ENCODE measurements at places on chromosomes 1 and 21.

GRCh38 chr1:21342961-21343838 is 52.9 kb upstream of the ECE1 start:
- DNase-seq = no peak

GRCh38 chr1:164263540-164263939 is 295.4 kb upstream of the PBX1 start:
- no peak for DNase-seq

DNA sequence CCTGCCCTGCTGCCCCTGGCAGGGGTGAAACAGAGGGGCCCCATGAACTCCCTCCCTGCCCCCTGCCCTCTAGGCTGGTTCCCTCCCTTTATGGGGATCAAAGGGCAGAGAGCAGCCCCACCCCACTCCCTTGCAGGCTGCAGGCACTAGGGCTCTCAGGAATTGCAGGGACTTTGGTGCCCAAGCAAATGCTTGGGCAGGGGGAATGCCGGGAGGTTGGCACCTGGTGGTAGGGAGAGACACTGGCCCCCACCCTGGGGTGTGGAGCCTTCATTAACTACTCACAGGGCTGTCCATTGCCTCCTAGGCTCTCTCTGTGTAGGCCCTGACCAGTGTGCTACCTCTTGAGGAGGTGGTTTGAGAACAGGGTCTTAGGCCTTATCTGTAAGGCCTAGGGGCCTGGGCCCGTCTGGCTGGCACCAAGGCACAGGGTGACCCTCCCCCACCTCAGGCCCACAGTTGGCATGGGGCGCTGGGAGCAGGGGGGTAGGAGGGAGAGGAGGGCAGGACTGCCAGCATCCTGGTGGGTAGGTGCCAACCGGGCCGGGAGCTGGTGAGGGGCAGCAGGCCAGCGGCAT is 4.7 kb downstream of the ZBTB7B start:
- no peak for DNase-seq

- DNase-seq = no peak
Measured at GRCh38 chr1:93129507-93130099, 50.5 kb downstream of the MTF2 start.

GRCh38 chr21:28283641-28284490 is 708.8 kb downstream of the LTN1 start:
- no peak for DNase-seq

- no peak for DNase-seq
Measured at GRCh38 chr1:196160066-196160795, 448.0 kb downstream of the KCNT2 start.

DNA sequence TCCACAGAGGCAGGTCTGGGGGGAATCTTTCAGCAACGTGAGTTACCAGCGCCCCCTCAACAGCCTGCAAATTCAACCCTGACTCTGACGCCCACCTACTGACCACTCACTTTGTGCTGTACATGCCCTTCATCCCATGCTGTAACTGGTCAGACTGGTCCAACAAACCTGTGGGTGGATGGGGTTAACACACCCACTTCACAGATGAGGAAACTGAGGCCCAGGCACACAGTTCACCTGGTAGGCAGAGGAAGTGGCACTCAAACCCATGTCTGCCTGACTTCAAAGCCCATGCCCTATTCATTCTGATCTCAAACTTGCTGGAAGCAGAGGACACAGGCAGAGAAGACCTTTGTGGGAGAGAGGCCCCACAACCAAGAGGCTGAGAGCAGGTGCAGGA is 172.9 kb downstream of the TRABD2B start:
- DNase-seq = no peak

GRCh38 chr21:29904359-29905282 is 35.2 kb downstream of the GRIK1 start:
- no peak for DNase-seq

DNA sequence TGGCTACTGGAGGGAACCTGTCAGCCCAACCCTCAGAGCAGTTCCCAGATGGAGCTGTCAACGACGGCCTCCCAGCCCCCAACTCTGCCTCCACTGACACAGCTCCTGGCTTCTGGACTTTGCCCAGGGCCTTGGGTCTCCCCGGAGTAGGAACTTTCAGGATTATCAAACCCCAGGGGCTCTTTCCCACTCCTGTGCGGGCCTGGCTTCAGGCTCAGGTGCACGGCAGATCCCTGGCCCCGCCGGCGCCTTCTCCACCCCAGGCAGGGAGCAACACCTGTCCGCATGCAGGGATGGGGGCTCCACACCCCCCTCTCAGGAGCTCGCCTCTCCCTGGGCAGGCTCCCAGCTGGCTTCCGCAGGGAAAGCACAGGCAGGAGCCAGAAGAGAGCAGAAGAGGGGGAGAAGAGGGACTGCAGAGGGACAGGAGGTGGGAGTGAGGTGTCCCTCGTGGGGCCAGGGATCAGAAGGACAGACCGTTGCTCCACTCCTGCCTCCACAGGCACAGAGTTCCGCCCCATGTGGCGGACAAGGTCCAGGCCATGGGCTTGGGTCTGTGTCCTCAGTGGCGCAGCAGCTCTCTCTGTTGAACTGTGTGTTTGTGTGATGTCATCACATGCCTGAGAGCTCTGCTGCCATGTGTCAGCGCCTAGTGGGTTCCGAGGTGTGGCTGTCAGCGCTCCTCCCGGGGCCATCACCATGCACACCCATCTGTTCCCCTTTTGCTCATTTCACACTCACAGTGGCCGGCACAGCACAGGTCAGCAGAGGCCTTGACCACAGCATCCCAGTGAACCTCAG is 107.7 kb downstream of the PDE9A start:
- DNase-seq = no peak

Measured in T-helper 22 cell (primary cell).